RPMI7951 (cell line): ENCODE measurements at places on chromosomes 5 and 9.

- no peak for DNase-seq
Measured at GRCh38 chr5:169226895-169227294, 74.0 kb downstream of the SLIT3 start.

DNA sequence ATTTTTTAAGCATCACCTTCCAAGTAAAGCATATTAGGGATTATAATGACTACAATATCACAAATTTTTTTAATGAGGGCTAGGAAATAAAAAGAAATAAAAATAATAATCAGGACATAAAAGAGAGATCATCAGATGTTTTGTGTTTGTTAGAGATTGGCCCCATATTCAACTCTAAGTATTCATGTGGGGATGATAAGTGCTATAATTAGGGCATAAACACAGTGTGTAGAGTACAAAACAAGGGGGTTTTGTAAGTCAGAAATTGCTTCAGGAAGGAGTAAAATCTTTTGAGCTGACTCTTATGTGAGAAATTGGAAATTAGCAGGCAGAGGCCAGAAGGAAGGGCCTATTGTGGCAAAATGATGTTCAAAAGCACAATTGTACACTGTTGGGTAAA is 127.3 kb downstream of the STARD4 start:
- DNase-seq: no peak

DNA sequence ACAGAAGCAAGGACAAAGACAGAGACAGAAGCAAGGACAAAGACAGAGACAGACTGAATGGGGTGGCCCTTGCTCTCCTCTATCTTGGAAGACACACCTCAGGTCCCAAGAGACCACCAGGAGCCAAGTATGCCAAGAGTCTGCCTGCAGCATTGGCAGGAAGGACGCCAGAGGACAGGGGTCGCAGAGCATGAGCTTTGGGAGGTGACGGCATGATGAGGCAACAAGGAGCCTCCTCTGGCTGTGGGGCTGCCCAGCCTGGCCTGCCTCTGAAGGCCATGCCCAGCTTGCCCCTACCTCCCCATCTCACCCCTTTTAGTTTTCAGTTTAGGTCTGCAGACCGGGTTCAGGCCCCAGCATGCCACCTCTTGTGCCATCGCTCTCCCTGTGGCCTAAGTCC is 17.6 kb downstream of the PDGFRB start:
- DNase-seq: no peak

DNA sequence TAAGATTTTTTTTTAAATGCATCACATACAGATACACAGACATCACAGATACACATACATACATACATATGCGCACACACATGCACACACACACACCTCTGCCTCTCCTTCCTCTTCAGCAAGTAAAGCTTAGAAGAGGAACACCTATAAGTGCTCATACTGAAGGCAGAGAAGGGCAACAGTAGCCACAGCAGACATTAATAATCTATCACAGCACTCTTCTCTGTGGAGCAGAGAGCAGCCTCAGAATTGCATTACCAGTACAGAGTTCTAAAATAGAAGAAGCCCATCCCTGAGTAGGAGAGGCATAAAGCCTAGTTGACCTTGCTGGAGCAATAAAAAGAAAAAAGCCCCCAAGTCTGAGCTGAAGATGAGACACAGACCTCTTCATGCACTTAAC is 110.6 kb downstream of the MLLT3 start:
- DNase-seq: no peak

GRCh38 chr9:95058795-95059386 is 258.6 kb downstream of the FANCC start:
- no peak for DNase-seq

- peak; percentile 57 for DNase-seq
Measured at GRCh38 chr5:179836225-179837019, 15.7 kb downstream of the SQSTM1 start.

GRCh38 chr5:134111741-134112647 is 2.5 kb upstream of the TCF7 start:
- peak; percentile 27 for DNase-seq

GRCh38 chr9:27198190-27198589 is 89.2 kb downstream of the TEK start:
- DNase-seq: no peak

DNA sequence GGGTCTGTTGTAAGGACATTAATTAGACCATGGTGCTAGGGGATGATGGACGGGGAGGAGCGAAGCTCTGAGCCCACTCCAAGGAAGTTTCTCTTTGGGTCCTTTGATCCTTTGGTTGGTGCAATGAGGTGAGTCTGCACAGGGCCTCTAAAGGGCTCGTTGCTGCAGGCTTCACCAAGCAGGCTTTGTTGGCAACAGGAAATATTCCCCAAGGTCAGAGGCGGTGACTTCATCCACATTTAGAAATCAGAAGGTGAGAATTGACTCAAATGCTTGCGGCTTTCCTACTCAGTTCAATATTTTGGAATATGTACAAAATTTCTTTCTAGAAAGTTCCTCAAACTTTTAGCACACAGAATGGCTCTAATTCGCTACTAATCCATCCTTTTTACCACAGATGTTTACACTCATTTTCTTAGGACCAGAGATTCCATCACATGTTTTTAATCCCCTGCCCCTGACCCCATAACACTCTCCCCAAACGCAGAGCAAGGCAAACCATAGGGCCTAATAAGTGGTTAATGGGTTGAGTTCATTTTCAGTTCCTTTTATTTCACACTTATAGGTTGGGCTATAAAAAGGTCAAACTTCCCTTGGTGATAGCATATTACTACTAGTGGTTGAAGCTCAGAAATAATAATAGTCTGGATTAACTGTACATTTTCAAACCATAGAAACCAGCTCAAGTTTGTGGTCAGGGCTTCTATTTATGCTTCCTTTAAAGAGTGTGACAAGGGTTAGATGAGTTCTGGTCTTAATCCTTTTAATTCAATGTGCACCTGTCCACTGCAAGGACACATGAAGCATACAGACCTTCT is 37.3 kb upstream of the TMEM252 start:
- DNase-seq: no peak

DNA sequence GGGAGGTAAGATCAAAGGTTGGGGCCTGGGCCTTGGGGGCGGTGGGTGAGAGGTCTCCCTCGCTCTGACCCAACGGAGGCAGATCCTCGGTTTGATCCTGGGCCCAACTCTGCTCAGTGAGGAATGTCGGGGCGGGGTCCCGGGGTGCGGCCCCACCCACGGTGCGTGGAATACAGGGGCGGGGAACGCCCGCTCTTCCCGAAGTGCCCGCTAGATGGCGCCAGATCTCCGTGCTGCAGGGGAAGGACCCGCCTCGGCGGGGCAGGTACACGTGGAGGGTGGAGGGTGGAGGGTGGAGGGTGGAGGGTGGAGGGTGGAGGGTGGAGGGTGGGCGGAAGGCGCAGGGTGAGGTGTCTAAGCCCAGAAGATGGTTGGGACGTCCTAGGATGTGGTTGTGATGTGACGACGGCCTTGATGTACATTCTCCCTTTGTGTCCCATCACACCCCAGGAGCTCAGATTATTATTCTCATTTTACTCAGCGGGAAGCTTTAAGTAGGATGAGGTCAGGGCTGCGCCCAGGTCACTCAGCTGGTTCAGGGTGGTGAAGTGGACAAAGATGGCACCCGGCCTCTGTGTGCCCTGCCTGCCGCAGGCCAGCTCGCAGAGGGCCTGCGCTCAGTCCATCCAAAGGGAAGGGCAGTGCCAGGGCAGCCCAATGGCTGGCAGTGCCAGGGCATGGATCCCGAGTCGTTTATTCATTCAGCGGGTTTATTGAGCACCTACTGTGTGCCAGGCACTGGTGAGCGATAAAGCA is 9.4 kb upstream of the RPS14 start:
- peak; percentile 51 for DNase-seq

- DNase-seq: no peak
Measured at GRCh38 chr5:135339189-135339588, 59.8 kb downstream of the MACROH2A1 start.

DNA sequence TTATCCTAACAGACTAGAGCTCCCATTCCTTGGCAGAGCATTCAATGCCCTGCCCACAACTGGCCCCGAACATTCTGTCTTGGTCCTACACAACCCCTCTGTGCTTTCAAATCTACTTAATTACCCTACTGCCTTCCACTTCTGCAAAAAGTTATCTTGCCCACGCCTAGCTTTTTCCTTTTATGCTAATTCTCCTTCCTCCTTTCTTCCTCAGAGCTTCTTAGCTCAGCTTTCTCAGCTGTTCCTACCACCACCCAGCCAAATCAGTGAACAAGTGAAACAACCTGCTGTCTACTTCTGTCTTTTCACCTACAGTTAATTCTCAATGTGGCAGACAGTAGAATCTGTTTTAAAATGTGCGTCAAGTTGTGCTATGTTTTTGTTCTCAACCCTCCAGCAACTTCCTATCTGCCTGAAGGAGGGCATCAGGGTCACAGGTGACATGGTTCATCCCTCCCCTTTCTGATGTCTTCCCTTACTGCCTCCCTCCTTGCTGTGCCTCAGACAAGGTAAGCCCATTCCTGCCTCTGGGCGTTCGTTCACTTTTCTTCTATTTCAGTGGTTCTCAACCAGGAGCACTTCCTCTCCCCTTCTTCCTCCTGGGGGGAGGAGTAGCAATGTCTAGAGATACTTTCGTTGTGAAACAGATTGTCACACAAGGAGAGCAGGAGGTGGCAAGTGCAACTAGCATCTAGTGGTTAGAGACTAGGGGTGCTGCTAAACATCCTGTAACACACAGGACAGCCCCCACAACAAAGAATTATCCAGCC is 1.3 kb upstream of the REEP5 start:
- no peak for DNase-seq

GRCh38 chr5:171647043-171647903 is 138.3 kb upstream of the SMIM23 start:
- peak; percentile 56 for DNase-seq

DNA sequence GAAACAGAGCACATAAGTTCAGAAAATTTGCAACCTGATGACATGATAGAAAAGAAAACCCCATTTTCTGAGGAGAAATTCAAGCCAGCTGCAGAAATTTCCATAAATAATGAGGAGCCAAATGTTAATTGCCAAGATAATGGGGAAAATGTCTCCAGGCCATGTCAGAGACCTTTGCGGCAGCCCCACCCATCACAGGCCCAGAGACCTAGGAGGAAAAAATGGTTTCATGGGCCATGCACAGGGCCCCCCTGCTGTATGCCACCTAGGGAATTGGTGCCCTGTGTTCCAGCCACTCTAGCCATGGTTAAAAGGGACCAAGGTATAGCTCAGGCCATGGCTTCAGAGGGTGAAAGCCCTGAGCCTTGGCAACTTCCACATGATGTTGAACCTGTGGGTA is 118.1 kb downstream of the NR2F1-AS1 start:
- no peak for DNase-seq

- DNase-seq: no peak
Measured at GRCh38 chr9:89428901-89429890, 68.7 kb downstream of the SEMA4D start.

DNA sequence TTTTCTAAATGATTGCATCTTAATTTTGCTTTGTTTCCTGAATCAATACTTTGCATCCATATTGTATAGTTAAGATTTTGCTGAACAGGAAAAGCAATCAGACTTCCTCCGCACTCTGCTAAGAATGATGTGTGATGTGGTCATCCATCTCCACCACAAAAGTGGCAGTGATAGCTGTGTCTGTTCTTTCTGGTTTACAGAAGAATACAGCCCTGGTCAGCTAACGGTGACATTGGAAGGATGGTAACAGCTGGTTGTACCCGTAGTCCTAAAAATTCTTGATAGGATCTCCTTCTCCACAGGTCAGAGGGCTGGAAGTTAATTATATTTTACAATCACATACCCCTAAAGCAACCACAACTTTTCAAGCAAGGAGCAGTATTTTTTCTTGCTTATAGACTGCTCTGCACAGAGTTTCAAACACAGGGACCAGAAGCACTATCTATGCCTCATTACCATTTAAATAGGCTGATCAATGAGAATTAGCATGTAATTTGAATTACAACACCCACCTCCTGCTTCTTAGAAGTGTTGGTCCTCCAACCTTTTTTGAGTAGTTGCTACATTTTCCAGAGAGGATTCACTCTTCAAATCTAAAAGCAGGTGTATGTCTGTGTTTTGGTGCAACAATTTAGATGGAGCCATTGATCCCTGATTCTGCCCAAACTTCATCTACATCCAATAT is 1191.9 kb upstream of the NUDT12 start:
- DNase-seq: no peak

DNA sequence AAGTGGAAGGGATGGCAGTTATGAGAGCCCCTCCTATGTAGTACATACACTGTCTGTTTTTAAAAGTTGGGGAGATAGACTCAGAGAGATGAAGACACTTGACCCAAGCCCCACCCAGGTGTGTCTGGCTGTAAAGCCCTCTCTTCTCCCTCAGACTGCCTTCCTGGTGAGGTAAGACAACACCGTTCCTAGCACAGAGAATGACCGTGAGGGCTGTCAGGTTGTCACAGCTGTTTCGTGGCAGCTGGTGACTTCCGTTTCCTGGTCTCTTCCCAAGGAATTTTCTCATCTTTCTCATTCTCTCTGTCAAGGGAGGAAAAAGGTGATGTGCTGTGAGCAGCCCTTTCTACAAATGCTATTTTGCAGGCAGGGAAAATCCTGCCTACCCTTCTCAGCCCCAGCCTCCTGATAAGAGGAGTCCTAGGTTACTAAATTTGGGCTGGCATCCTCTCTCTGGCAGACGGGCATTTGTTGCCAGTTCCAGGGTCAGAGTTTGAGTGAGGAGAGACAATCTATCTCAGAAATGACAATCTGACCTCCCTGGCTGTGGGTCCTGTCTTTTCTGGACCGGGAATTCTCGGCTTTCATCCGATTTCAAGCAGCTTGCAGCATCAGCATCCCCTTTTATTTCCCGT is 263.5 kb upstream of the PANK3 start:
- DNase-seq: no peak

GRCh38 chr9:113219186-113219936 is 1.7 kb downstream of the FKBP15 start:
- DNase-seq: no peak

DNA sequence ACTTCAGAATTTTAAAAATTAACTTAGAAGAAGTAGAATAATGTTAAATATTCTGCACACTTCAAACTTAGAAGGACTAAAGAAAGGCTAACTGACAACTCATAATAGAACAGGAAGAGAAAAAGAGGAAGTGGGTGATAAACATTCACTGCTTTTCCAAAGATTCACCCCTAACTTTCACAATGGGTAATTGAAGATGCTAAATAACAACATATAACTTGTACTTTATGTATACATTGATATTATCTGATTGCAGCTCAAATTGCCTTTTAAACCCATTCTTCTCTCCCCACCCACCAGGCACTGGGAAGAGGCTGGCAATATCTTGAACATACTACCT is 376.6 kb downstream of the EFNA5 start:
- no peak for DNase-seq

- DNase-seq: peak; percentile 25
Measured at GRCh38 chr5:55694152-55694830, 17.8 kb downstream of the SLC38A9 start.

- peak; percentile 66 for DNase-seq
Measured at GRCh38 chr5:121273833-121274433, 577.7 kb upstream of the FTMT start.

- no peak for DNase-seq
Measured at GRCh38 chr9:121844098-121844497, 192.7 kb downstream of the DAB2IP start.

GRCh38 chr5:332843-333242 is 11.3 kb downstream of the AHRR start:
- no peak for DNase-seq

GRCh38 chr9:119839888-119840287 is 470.7 kb upstream of the BRINP1 start:
- no peak for DNase-seq
